A549 treated with Hydrocortisone at 1 μM for 4 hours (cell line): ENCODE measurements at places on chromosomes 12 and 14. TPM values are rescaled to one million over a fixed set of nuclear protein-coding genes. Genes with fewer than 3 reads are reported as not detected.

Gene HOXC10
- 2.6 to 3.1 TPM (median 2.9 TPM) in 5 replicates for total RNA-seq

Gene TGFB3
- 0.61 to 0.91 TPM (median 0.71 TPM) in 5 replicates for total RNA-seq

Gene SRSF9
- 179 to 218 TPM (median 206 TPM) in 5 replicates for total RNA-seq

Gene RPL10L
- total RNA-seq, result not detected in 5 replicates

Gene DPY19L2
- total RNA-seq, result 1.5 to 2.8 TPM (median 1.9 TPM) in 5 replicates
